ENCODE measurements at places on chromosomes 6 and 20.

DNA sequence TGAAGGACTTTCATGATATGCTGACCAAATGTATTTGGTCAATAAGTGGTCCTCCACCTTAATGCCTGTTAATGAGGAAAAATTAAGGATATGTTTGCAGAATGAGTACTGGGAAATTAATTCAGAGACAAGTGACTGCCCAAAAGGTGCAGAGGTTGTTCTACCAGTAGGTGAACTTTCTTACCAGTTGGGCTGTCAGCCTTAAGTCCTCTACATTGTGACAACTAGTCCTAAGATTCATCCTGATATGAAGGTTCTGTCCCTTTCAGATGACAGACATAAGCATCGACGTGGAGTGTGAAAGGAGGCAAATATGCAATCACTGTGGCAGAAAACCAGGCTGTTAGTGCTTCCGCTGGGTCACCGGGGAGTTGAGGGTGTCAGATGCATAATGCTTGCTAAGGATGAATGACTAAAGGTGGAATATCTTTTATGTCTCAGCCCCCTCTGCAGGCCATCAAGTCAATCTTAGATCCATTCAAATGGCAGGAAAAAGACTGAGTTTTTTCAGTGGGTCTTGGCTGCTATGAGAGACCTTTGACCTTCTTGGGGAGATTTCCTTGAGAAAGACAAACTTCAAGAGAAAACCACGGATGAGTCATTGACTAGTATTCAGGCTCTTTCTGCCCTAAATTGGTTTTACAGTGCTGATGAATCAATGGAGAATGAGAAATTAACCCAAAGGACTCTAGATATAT, 226.0 kb downstream of the TPBG start:
- no peak for DNase-seq

- no peak for DNase-seq
Observed at GRCh38 chr6:99014061-99014460, 66.3 kb upstream of the FBXL4 start.

DNA sequence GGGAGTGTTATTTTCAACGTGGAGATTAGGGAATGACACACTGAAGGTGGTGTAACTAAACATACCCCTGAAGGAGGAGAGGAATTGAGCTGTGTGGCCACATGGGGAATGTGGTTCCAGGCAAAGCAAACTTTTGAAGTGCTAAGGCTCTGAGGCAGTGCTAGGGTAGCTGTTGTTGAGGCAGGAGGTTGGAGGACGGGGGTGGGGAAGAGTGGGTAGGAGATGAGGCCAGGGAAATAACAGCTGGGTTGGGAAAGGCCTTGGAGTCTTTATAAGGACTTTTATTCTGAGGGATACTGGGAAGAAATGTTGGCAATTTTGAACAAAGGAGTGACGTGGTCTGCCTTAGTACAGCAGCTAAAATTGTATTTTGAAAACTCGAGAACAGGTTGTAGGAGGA, 13.0 kb downstream of the RPRD1B start:
- no peak for DNase-seq

GRCh38 chr6:41536795-41537758, 9.1 kb upstream of the FOXP4 start:
- no peak for DNase-seq

DNA sequence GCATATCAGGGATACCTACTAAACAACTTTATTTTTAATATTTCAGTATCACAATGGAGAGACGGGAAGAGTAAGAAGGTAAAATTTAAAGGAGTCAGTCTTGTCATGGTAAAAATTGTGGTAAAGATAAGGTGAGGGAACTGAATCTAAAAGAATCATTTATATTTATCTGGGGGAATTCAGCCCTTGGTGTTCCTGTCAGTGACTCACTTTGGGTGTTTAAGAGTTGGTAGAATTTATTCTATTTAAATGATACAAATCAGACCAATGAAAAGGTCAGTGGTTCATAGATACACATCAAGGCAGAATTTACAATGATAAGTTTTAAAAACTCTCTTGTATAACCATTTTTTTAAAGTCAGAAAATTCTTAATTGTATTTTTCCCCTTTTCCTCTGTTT, 164.4 kb downstream of the CDKAL1 start:
- DNase-seq = no peak

- no peak for DNase-seq
Observed at GRCh38 chr6:37550191-37550831, 50.6 kb upstream of the CCDC167 start.

- DNase-seq = peak; percentile 70
Observed at GRCh38 chr6:37102299-37103168, 67.4 kb upstream of the PIM1 start.

DNA sequence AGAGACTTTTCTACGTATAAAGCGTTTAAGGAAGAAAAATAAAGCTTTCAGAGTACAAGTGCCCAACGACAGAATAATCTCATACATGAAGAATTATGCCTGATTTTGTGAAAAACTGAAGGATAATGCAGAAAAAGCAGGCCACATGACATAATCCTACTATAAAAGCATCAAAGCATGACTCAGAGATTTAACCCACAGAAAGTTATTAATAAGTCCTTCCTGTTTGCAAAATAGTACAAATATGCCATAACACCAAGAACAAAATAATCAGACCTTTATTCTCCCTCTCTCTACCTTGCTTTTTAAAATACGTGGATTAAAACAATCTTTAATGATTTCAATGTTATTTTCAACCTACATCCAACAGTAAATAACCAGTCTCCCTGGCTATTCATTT, 118.6 kb upstream of the BCLAF1 start:
- no peak for DNase-seq

DNA sequence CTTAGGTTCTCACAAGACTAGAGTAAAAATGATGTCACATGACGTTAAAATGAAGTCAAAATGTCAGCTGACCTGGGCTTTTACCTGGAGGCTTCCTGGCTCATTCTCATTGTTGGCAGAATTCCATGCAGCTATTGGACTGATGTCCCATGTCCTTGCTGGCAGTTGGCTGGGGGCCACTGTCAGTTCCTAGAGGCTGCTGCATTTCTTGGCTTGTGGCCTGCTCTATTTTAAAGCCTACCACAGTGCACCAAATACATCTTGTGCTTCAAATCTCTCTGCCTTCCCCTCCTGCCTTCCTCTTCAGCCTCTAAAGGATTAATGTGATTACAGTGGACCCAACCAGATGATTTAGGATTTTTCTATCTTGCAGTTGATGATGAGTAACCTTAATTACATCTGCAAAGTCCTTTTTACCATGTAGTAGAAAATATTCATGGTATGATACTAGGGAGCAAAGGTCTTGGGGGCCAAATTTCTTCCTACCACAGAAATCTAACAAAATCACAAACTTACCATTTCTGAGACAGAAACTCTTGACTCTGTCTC, 81.9 kb downstream of the FIG4 start:
- DNase-seq = no peak

DNA sequence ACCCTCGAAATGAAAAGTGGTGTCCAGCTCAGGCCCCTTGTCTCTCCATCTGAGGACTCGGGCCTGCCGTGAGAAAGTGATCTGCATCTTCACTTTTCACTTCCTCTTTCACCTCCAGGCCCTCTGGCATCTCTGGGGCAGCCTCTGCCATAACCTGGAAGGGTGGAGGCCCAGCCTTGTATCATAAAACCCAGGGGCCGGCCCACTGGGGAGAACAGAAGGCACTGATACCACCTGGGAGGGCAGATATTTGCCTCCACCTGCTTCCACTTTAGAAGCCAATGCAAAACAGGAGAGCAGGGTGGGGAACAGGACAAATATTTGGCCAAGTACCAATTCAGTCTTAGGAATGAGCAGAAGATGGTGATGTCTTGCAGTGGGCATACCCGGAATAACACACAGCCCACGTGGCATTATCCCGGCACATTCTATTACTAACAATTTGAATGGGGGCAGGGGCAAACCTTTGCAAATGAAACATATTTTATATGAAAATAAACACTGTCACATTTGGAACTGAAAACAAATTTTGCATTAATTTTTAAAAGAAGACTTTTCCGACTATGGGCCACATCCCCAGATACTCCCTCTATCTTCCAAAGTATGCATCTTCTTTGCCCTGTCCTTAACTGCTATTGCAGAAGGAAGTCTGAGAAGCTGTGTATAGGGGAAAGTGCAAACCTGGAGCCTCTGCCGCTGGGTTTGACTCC, 69.2 kb upstream of the TBC1D7 start:
- no peak for DNase-seq

GRCh38 chr20:57078116-57078515, 188.3 kb downstream of the BMP7 start:
- no peak for DNase-seq

DNA sequence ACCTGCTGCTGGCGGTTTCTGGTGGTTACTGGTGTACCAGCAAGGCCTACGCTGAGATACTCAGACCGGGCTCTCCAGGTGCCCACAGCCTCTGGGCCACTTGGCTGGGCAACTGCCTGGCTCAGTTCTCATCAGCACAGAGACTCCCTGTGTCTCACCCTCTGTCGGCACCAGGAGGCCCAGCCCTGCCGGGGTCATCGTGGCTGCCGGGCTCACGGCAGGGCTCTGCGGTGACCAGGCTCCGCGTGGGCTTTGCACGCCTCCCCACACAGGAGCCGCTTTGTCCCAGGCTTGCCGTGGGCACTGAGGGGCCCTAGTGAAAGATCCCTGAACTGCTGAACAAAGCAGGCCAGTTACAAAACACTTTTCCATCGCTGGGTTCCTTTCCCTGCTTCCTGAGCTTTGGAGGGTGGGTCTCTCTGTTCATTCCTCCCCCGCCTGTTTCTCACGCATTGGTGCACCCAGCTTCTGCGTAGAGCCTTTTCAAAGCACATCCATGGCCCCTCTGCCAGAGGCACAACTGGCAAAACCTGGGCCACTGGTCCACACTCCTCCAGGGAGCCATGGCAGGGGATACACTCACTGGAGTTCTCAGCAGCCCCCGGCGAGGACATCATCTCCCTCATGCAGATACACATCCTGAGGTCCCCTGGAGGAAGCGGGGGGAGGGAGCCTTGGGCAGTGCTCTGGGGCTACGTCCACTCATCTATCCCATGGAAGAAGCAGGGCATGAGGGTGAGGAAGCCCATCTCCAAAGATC, 117.0 kb downstream of the NFATC2 start:
- no peak for DNase-seq

DNA sequence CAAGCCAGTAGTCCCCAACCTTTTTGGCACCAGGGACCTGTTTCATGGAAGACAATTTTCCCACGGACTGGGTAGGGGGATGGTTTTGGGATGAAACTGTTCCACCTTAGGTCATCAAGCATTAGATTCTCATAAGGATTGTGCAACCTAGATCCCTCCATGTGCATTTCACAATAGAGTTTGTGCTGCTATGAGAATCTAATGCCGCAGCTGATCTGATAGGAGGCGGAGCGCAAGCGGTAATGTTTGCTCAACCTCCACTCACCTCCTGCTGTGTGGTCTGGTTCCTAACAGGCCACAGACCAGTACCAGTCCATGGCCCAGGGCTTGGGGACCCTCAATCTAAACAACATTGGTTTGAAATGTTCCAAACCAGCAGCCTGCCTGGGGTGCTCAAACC, 137.0 kb upstream of the STXBP5 start:
- no peak for DNase-seq

- no peak for DNase-seq
Observed at GRCh38 chr6:32327103-32327502, 44.6 kb downstream of the TSBP1 start.

DNA sequence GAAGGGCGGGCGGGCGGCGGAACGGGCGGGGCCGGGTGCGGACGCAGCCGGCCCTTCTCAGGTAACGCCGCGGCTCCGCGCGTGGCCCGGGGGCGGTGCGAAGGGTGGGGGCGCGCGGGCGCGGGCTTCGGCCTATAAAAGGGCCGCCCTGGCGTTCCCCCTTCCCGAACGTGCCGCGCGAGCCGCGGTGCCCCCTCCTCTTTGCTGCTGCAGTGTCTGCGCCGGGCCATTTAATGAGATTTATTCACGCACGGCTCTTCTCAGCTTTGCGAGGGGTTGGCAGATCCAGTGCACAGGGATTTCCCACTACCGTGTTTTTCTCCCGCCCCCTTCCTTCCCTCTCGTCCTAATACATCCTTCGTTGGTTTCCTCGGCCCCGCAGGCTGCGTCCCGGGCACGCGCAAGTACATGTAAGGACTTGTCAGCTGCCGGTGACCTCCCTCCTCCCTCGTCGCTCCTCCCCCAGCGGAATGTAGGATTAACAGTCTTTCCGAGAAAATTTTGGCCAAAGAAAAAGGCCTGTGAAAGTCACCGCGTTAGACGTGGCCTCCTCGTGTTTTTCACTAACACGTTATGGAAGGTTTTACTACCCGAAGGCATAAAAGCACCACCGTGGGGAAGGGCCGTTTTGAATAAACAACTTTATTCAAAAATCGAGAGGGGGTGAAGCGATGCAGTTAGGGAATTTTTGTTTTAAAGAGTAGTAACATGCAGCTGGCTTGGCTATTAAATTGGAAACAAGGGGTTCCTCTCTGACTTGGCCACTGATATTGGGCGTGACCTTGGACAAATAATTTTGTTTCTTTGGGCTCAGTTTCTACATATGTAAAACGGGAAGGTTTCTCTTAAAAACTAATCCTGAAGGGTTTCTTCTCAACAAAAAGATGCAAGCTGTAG, 966 bp upstream of the REV3L start:
- peak; percentile 83 for DNase-seq

DNA sequence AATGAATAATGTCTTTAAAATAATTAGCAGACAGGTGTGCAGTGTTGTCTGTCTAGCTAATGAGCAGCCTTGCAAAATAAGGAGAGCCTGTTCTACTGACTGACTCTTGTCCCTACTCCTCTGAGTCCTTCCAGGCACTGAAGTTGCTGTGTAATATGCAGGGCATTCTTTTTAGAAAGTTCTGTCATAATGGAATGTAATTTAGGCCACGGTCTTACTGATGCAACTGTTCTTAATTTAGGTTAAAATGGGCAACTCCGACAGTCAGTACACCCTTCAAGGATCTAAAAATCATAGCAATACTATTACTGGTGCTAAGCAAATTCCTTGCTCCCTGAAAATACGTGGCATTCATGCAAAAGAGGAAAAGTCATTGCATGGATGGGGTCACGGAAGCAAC, 133.9 kb downstream of the TIAM2 start:
- no peak for DNase-seq

- no peak for DNase-seq
Observed at GRCh38 chr6:40390144-40390800, 196.9 kb downstream of the LRFN2 start.

DNA sequence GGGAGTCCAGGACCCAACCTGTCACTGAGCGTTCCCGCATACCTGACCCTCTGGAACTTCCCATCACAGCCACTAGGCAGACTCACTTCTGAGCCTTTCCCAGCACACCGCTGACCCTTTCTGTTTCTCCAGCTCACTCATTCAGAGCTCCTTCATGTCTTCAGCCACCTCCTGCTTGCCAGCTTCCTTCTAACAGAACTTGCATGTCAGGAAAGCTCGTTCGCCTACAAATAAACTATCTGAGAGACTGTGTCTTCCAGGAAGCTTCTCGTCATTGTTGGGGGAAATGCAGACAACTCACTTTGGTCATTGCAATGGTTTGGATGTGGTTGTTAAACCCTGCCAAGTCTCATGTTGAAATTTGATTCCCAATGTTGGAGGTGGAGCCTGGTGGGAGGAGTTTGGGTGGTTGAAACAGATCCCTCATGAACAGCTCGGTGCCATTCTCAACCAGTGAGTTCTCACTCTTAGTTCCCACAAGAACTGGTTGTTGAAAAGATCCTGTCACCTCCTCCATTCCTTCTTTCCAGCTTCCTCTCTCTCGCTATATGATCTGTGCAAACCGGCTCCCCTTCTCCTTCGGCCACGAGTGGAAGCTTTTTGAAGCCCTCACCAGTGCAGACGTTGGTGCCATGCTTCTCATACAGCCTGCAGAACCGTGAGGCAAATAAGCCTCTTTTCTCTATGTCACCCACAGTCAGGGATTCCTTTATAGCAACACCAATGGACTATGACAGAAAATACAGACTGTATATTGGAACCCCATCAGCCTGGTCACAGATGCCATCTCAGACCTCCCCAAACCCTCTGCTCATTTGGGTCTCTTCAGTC, 1.4 kb upstream of the MUC21 start:
- no peak for DNase-seq

Data from activated T-helper 1 cell treated with anti-CD3 and anti-CD28 coated beads, Interleukin-12 subunit alpha, Interleukin-12 subunit beta, Interleukin-2, Interleukin-4 antibody, amounts not matched to agents 30 ng/mL and 10 ng/mL and 1 ng/mL, durations not matched to agents 14 hours and 24 hours and 36 hours (primary cell).